ENCODE measurements at places on chromosomes 1 and 21.

DNA sequence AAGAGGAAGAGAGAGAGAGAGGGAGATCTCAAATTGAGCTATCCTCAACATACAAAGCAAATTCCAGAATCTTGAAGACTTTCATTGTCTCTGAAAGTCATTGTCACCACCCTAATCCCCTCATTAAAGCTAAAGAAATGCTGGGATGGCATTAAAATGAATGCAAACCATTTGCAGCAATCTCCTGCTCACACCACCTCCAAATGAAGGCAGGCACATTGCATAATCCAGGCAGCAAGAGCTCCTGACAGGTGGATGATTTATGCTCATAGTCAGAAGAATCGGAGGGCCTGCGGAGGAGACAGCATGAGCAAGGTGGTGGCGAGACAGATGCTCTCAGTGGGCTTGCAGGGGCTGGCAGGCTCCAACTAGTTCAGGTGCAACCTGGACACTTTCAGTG, 90.2 kb downstream of the ESRRG start:
- no peak for DNase-seq

DNA sequence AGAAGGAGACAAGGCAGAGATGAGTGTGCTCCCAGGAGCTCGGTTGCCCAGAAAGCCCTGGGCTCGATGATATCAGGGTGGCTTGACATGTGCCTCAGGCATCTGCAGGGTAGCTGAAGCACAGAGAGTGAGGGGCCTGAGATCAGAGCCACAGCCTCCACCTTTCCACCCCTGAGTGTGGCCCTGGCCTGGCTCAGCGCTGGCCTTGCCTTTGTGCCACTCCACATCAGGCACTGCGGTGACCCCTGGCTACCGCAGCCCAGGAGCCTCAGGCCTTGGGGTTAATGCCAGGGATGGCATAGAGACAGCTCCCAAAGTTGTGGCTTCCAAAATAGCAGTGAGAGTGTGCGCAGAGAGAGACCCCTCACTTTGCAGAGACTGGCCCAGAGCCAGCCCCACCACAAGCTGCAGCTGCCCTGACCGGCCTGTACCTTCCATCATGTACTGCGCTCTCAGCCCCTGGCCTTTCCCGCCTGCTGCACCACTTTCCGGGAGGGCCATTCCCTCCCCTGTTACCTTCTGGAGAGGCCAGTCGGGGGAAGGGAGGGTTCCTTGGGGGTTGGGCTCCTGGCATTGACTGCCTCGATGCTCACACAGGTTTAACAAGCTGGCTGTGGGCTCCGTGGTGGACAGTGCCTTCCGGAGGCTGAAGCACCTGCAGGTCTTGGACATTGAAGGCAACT, 19.5 kb downstream of the PODN start:
- DNase-seq, result no peak

DNA sequence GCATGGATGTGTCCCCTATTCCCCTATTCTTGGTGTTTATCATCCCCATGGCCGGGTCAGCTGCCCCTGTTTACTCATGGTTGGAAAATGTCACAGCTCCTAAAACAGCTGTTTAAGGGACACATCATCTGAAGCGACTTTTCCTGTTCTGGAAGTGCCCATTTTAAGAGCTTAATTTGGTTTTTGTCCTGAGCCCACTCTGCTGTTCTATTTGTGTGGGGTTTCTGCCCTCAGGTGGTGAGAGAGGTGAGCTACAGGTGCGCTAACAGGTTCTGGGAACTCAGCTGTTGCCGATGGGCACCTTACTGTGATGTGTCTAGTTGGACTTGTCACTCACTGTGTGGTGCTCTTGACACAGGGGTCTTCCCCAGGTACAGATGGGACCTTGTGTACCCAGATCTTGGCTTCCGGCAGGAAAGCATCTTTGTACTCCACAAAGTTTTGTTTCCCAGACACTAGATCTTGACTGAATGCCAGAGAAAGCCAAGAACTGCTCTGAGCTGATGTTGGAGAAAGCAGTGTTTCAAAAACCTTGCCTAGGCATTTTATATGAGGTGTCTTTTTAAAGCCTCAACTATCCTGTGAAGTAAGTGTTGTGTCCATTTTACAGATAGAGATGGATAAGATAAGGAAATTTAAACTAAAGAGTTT, 59.0 kb upstream of the CD1D start:
- peak; percentile 19 for DNase-seq

- DNase-seq, result no peak
These were observed 30.8 kb upstream of the GTF2B start for GRCh38 chr1:88922214-88922613.

GRCh38 chr1:229410692-229411433, 23.0 kb downstream of the ACTA1 start:
- peak; percentile 93 for DNase-seq

DNA sequence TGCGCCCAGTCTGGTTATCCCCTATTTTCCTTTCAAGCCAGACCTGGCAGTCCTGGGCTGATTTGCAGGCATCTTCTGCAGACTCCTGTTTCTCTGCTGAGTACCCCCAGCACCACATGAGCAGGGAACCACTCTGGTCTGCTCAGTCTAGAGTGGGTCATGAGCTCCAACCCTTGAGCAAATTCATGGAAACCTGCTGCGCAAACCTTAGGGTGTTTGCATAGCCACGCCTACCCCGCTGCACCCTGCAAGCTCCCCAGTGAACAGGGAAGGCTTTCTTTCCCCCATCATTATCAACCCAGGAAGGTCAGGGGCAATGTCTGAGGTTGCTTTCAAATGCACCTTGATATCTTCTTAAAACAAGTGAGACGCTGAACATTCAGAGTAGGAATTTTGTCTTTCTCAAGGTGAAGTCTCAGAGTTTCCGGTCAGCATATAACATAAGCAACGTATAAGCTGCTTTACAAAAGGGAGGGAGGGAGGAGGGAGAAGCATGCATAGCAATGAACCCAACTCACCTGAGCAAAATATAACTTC, 11.1 kb upstream of the KCNE1 start:
- DNase-seq, result no peak

- DNase-seq, result no peak
These were observed 3.7 kb downstream of the KAZN start for GRCh38 chr1:14602136-14602535.

GRCh38 chr1:230573658-230574057, 68.6 kb upstream of the COG2 start:
- no peak for DNase-seq

GRCh38 chr1:117036018-117036461, 24.1 kb upstream of the TTF2 start:
- peak; percentile 64 for DNase-seq

DNA sequence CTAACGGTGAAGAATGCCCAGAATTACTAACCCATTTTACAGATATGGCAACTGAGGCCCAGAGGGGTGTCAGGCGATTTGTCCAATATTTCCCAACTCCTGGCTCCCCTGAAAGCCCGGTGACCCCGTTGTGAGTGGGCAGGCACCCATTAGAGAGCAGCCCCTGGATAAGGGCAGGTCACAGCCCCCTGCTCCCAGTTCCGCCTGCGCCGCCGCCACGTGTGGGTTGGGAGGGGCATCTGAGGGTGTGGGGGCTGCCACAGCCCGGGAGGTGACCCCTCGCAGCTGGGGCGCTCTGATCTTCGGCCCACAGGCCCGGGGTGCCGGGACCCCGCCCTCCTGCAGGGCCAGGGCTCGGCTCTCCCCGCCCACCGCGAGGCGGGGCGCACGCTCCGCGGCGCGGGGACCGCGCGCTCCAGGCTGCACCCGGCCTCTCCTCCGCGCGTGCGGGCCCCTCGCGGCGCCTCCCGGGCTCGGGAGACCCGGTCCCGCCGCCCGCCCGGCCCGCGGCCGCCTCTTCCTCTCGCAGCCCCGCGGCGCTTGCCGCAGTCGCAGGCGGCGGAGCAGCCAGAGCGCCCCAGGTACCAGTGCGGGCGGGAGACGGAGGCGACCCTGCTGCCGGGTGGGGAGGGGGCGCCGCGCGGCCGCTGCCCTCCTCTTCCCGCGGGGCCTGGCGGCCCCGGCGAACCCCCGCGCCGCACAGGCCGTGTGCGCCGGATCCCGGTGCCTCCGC, at the start of gene HTR6:
Gene HTR6, plus strand, starts transcription at position 423 of the 733 bp plus-strand sequence. CDS start 879 bp downstream, outside the sequence.
- no peak for DNase-seq

GRCh38 chr1:45541193-45541592, 9.4 kb upstream of the AKR1A1 start:
- DNase-seq, result no peak

GRCh38 chr21:15003463-15004135, 61.2 kb downstream of the NRIP1 start:
- DNase-seq, result no peak

GRCh38 chr1:60867782-60868181, 214.6 kb upstream of the NFIA start:
- no peak for DNase-seq

DNA sequence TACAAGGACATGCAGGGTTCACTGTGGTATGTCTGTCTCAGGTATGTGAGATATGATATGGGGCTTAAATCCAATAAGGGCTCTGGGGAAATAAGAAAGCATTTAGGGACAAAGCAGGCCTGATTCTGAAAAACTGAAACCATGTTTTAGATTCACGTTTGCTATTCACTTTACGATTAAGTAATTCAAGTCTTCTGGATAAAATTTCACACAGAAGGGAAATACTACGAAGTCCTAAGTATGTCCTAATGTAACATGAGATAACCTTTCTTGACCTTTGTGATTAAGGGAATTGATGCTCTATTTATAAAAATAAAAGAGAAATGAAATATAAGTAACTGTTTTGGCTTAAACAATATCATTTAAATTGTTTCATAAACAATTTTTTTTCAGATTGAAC, 55.4 kb downstream of the HNRNPR start:
- DNase-seq, result no peak

GRCh38 chr1:39409055-39409816, 82.2 kb upstream of the BMP8A start:
- peak; percentile 74 for DNase-seq

DNA sequence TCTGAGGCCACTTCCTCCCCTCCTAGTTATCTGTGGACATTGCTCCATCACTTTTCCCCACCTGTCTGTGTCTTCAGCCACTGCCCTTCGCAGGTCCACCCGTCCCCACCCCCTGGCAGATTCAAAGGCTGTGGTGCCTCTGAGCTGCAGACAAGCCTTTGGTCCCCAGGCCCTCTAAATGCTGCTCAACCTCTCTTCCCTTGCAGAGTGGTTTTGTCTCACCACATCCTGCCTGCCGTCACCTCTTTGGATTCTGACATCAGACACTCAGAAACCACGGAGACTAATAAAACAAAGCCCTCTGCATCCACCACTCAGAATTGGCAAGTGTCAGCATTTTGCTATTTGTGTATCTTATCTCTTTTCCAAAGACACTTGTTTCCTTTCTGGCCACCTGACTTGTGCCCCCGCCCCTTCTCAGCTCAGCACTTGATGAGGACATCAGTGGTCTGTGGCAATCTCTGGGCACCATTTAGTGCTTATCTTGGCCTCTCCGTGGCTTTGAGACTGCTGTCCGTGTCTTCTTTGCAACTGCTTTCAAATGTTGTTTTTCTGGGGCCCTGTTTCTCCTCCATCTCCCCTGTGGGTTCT, 7.7 kb downstream of the CNIH3 start:
- peak; percentile 96 for DNase-seq

DNA sequence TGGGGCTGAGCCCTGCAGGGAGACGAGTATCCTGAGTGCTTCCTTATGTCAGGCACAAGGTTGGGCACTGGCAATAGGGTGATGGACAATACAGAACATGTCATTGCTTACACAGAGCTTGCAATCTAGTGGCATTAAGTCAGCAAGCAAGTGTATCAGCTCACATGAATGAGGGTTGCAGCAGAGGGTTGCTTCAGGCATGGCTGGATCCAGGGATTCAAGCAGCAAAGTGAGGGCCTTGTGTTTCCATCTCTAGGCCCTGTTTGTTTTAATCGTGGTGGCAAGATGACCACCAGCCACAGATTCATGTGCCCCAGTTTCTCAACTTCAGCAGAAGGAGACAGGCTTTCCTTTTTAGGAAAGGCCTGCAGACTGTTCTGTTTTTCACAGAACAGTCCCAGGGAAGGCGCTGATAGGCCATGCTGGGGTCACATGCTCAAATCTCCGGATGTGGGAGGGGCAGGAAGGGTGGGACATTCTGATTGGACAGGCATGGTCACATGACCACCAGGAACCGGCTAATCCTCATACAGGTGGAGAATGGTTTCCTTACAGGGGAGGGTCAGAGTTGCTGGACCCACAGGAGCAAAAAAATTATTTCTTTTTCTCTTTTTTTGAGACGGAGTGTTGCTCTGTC, 14.4 kb downstream of the PLOD1 start:
- peak; percentile 61 for DNase-seq

DNA sequence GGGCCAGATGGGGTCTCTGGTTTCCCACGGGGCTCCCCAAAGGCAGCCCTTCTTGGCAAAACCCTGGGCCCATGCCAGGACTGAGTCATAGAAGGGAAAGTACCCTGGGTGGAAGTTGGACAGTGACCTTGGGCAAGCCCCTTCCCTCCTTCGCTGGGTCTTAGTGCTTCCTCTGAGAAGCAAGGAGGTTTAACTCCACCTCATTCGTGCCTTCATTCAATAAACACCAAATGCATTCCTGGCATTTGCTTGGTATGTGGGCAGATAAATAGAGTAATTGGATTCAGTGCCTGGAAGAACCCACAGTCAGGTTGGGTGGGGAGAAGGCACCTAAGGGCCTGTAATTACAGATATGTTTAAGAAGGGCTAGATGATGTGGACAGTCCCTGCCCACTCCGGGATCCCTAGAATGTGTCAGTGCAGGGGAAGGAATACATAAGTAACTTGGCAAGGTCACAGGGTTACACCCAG, 36.3 kb upstream of the CITED4 start:
- peak; percentile 18 for DNase-seq

- no peak for DNase-seq
These were observed 70.3 kb downstream of the PTPRU start for GRCh38 chr1:29306471-29307140.

GRCh38 chr1:69929308-69930057, 275.9 kb downstream of the LRRC40 start:
- DNase-seq, result peak; percentile 13

DNA sequence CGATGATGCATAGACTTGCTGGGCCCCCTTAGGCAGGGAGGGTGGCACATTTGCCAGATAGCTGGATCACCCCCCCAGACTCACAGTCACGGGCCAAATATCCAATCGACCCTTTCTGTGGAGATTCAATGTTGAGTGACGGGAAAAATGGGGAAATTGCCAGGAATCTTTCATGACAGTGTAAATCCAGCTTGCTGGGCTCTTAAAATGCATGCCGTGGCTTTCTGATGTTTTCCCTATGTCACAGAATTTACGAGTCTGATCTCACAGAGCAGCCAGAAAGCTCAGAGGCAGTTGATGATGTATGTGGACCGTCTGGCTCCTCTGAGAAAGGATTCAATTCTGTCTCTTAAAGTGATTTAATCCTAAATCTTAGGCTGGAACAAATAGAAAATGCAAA, 150.1 kb upstream of the ZNF644 start:
- DNase-seq, result no peak

GRCh38 chr1:61078618-61079295, 3.6 kb upstream of the NFIA start:
- peak; percentile 34 for DNase-seq

GRCh38 chr1:119068427-119068826, 72.0 kb downstream of the WARS2 start:
- no peak for DNase-seq

Data from NB4 (cell line).